ENCODE measurements at places on chromosomes 3 and 15.
A peak's percentile ranks its signal among the peaks of the same experiment; 100 is the strongest.

GRCh38 chr3:36905545-36905944 is 39.3 kb downstream of the TRANK1 start:
- DNase-seq = no peak

- no peak for DNase-seq
These were observed 101.5 kb upstream of the TMC3 start for GRCh38 chr15:81475471-81475870.

- DNase-seq = no peak
These were observed 45.8 kb upstream of the ATP13A3 start for GRCh38 chr3:194532591-194532990.

- DNase-seq = peak; percentile 35
These were observed 51.0 kb upstream of the SPSB4 start for GRCh38 chr3:141000027-141000663.

GRCh38 chr3:71423151-71423906 is 160.2 kb downstream of the FOXP1 start:
- no peak for DNase-seq

DNA sequence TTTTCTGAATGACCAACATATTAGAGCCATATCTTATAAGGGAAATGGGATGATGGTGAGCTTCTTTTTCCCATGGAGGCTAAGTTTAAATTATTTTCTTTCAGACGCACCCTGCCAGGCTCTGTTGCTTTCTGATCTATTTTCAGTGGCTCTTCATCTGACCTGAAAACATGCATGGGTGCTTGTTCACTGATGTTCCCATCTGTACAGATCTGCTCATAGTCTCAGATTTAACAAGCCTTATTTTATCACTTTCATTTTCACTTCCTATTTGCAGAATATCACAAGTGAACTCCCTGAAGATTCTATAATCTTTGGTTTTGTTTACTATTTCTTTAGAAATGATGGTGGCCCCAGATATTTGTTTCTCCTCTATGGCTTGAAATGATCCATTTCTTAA is 31.1 kb upstream of the SUCLG2 start:
- no peak for DNase-seq

DNA sequence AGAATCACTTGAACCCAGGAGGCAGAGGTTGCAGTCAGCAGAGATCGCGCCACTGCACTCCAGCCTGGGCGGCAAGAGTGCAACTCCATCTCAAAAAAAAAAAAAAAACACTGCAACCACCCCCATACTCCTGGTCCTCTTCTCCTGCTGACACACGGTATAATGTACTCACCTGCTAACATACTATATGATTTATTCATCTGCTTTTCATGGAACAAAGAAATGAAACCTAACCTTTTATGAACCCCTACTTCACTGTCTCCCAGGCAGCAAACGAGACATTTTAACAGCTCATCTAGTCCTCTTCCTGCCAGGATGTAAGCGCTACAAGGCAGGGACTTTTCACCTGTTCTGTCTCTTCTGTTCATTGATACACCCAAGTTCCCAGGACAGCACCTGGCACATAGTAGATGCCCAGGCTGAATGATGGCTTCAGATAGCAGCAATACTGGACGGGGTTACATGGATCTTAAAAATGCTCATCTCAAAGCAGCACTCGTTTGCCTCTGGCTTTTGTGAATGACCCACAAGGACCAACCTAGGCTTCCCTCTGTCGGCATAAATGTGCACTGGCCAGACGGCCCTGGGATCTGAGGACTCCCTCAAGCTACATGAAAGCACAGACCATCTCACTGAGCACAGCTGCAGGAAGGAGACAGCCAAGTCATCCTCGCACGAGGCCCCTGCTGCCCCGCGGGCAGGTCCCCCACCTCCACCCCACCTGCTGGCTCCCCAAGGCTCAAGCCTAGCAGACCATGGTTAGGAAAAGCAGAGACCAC is 20.3 kb downstream of the XXYLT1 start:
- DNase-seq = no peak

DNA sequence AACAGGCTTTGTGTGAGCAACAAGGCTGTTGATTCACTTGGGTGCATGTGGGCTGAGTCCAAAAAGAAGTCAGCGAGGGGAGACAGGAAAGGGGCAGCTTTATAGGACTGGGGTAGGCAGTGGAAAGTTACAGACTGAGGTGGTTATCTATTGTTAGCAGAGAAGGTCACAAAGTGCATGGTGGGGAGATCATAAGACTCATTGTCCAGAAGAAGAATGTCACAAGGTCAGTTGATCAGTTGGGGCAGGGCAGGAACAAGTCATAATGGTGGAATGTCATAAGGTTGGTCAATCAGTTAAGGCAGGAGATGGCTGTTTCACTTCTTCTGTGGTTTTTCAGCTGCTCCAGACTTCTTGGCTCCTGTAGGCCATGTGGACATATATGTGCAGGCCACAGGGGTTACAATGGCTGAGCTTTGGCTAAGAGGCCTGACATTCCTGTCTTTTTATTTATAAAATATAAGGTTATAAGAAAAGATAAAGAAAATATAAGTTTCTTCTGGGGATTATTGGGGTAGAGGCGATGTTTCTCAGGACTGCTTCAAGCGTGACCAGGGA is 69.5 kb upstream of the SNTN start:
- DNase-seq = no peak

GRCh38 chr3:99765042-99765942 is 52.4 kb upstream of the CMSS1 start:
- DNase-seq = no peak

- peak; percentile 37 for DNase-seq
These were observed 3.9 kb upstream of the DNASE1L3 start for GRCh38 chr3:58214484-58215316.

DNA sequence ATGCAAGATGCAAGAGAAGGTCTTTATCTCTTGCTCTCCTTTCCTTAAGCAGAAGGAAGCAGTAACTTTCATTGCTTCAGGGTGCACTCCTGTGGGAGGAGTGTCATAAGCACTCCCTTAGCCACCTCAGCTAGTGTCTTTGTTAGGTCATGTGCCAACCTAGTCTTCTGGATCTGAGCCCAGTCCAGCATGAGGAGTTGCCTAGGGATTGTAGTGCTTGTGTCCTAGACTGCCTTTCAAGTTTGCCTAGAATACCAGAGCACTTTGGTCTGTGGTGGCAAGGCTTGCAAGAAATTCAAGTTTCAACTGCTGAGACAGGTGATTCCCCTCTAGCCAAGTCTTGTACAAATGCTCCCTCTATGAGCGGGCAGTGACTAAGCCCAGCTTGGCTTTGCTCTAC is 633.6 kb downstream of the ZNF385D start:
- DNase-seq = no peak

Data from activated naive CD4-positive, alpha-beta T cell treated with Interleukin-2 at 50 U/mL for 16 hours (primary cell).